ENCODE measurements at places on chromosomes 12 and 14. TPM values are rescaled to one million over a fixed set of nuclear protein-coding genes. Genes with fewer than 3 reads are reported as not detected.

- DNase-seq, result no peak
Measured at GRCh38 chr12:132634411-132634990, 15.9 kb downstream of the P2RX2 start.

DNA sequence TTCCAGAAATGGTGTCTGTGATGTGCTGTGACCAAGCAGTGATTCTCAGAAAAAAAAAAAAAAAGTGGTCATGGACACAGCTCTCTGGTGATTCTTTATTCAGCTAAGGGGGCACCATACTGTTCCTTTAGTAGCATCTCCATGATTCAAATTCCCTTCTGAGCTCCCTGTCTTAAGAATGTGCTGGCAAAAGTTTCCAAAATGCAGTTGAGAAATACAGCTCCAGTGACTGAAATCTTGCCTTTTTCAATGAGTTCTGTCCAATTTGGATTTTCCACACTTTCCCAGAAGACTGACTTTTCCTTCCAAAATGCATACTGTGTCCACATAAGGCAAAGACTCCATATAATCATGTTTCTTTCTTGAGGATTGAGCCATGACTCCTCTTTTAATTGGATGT lies 24.3 kb upstream of the CPM start:
- no peak for DNase-seq

DNA sequence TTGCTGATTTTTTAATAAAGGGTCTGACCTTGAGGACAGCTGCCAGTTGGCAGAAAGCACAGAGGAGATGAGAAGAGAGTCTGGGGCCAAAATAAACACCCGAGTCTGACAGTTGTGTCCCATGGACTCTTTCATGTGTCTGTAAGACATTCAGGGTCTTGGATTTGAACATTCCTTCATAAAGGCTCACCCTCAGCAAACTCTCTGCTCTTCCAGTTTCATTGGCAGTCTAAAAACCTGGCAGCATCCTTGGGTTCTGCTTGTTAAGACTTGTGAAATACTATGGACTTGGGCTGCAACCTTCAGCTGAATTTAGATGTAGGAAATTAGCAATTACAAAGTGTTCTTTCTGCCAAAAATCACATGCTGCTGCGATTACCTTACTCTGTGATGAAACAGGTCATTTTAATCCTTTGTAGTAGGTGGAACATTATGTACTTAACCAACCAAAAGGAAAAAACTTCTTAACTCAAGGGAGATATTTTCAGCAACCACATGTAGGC lies 32.0 kb upstream of the LMNTD1 start:
- peak; percentile 76 for DNase-seq

GRCh38 chr12:18261273-18261672 lies at the start of gene PIK3C2G:
TSS of gene PIK3C2G (plus strand) at chr12:18261518. CDS start at chr12:18282082, 20,564 bp downstream.
- DNase-seq, result no peak

- DNase-seq, result no peak
Measured at GRCh38 chr14:32597771-32598170, 268.7 kb downstream of the AKAP6 start.

GRCh38 chr12:83388551-83388950 lies 701.8 kb downstream of the TMTC2 start:
- no peak for DNase-seq

DNA sequence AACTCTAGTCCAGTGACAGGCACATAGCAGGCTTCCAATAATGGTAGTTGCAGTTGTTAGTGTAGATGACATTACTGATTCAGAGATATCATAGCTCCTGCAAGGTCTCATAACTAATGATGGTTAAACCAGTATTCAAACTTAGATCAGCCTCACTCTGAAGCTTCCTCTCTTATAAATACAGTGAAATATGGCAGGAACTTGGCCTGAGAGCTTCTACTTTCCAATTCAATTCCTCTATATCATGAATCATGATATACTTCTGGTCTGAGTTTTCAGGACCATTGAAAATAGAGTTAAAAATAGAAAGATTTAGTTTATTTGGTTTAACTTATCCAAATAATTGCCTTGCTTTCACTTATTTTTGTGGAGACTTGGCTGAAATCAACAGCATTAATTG lies 167.5 kb upstream of the NOVA1 start:
- DNase-seq, result no peak

DNA sequence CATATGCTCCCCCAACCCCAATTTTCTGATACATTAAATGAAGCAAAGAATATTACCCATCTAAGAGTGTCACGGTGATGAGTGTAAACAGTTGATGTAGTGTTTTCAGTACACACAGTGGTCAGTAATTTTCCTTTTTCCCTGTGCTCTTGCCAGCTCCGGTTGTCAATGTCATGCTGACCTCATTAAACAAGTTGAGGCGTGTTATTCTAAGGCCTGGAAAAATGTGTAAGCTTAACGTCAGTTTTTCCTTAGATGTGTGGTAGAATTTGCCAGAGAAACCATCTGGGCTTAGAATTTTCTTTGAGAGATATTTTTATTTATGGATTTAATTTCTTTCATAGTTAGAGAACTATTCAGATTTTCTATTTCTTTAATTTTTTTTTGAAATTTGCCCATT lies 11.7 kb upstream of the SERPINA6 start:
- no peak for DNase-seq

GRCh38 chr14:63735720-63736119 lies 7.9 kb upstream of the SGPP1 start:
- no peak for DNase-seq

GRCh38 chr12:106287364-106287763 lies 15.2 kb upstream of the TCP11L2 start:
- DNase-seq, result no peak

DNA sequence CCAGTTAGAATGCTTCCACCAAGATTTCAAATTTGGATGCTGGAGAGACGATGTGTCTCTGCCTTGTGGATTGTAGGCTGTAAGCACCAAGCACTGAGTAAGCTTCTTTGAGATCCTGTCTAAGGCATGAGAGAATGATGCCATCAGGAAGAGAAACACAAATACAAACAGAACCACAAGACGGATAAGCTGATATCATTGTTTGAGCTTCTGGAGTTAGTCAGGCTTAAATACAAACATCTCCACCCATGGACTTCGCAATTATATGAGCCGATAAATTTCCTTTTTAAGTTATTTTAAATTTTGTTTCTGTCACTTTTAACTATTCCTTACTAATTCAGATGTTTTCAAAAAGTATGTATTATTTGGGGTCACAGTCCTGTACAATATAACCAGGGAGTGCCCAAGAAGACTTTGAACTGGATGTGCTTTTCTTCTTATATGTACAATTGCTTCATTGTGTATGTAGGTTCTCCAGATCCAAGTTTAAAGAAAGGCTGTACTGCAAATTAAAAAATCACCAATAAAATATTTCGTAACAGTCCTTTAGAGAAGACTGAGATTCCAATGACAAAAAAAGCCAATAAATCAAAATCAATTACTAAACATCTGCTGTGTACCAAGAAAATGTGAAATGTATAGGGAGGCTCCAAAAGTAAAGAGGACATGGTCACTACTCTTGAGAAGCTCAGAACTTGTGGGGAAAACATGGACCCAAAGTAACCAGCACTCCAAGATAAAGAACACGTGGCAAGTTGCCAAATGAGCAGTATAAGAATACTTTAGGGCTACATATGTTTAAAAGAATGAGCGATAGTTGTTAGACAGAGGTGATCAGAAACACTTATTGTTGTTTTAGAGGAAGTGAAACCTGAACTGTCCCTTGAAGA lies 274.1 kb downstream of the ADAMTS20 start:
- DNase-seq, result no peak

DNA sequence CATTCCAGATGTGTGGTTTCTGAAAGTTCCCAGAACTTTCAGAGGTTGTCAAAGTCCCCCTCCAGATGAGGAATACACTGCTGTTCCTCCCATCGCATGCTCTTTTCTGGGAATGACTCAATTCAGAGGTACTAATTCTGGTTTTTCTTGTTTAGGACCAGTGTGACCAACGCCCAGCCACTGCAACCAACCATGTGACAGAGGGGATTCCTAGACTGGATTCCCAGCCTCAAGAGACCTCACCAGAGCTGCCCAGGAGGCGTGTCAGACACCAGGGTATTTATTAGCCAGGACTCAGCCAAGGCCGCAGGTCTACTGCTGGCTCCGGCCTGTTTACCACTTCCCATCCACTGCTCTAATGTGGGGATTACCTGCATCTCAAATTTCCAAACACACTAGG lies 24.2 kb downstream of the TRAFD1 start:
- no peak for DNase-seq

DNA sequence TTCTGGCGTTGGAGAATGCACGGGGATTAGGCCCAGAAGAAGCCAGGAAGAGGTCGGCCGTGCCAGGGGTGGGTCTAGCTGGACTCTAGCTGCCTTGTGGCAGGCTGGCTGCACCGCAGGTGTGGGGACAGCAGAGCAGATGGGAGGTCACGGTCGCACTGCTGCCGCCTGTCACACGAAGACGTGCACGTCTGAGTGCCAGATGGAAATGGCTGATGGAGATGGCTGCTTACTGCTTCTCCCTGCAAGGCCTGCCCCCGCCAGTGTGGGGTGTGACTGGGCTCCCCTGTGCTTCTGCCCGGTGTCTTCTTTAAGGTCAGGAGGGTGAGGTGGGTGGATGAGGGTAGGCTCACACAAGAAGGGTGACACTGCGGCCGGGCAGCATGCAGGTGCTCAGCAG lies 79.0 kb downstream of the MOK start:
- DNase-seq, result no peak

DNA sequence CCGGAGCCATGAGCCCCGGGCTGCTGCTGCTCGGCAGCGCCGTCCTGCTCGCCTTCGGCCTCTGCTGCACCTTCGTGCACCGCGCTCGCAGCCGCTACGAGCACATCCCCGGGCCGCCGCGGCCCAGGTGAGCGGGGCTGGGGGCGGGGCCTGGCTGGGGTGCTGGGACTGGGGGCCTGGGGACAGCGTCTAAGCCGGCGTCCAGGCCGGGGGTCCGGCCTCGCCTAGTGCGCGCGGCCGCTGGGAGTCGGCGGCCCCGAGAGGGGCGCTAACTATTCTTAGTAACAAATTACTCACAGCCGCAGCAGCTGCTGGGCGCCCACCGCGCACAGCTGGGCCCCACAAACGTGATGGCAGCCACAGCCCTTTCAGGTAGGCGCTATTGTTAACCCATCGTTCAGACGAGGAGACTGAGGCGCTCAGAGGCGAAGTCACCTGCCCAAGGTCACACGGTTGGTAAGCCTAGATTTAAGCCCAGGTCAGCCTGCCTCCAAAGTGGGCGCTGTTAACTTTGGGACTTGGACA lies 374 bp downstream of the CYP46A1 start:
- DNase-seq, result peak; percentile 31

DNA sequence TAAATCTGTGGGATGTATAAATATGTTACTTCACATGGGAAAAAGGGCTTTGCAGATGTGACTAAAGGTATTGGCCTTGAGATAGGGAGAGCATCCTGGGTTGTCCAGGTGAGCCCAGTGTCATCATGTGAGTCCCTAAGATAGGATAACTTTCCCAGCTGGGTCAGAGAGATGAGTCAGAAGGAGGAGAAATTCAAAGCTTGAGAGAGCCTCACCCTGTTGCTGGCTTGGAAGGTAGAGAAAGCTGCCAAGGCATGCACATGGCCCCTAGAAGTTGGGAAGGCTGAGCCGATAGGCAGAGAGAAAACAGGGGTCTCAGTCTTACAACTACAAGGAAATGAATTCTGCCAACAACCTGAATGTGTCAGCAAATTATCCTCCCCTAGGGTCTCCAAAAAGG lies 213.0 kb downstream of the ADGRD1 start:
- DNase-seq, result no peak

- DNase-seq, result peak; percentile 31
Measured at GRCh38 chr12:31323391-31324115, 2.4 kb downstream of the SINHCAF start.

GRCh38 chr12:53252349-53252916 lies 15.7 kb upstream of the ESPL1 start:
- DNase-seq, result no peak

GRCh38 chr14:58629281-58629680 lies 8.5 kb upstream of the DACT1 start:
- DNase-seq, result no peak

DNA sequence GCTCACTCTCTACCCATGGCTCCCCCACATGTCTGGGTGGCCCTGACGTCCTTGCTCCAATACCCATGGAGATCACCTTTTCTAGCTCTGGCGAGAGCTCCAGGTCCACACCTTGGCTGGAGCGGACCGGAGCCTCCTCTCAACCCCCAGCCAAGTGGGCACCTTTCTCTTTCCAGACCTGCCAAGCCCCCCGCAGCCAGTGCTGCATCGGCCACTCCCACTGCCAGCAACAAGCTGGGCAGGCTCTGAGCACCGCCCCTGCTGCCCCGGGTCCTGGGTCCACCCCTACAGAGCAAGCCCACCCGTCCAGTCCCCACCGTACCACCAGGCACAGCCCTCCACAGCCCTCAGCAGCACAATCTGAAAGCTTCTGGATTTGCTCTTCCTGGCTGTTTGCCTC lies 98.2 kb upstream of the C14orf180 start:
- DNase-seq, result no peak

DNA sequence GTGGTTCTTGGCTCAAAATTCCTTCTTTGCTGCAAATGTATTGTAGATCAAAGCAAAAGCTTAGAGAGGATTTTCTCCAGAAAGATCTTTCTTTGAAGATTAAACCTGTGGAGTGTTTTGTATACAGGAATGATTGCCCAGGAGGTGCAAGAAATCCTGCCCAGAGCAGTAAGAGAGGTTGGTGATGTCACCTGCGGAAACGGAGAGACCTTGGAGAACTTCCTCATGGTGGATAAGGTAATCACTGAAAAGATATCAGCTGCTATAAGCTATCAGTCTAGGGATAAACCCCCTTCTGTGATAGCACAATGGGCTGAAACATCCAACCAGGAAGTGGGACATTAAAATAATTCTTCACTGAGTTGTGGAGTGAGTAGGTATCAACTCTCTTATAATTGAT lies 85.7 kb downstream of the MYRFL start:
- DNase-seq, result no peak

- peak; percentile 64 for DNase-seq
Measured at GRCh38 chr14:39102265-39102968, 618 bp downstream of the SEC23A start.

- peak; percentile 66 for DNase-seq
Measured at GRCh38 chr14:59132796-59133494, 55.5 kb upstream of the DAAM1 start.

DNA sequence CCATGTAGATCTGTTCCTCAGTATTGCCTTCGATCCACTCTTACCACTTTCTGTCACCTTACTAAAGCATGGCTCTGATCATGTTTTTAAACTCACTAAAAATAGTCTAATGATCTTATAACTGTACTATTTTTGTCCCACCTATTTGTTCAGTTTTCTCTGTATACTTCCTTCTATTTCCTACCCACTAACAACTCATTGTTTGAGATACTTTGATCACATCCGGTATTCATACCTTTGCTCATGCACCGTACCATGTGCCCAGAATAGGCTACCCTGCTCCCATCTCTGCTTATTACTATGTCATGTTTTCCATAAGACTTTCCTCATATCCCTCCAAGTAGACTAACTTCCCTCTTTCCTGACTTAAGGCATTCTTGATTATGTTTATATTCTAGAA lies 128.6 kb downstream of the MED13L start:
- DNase-seq, result no peak

GRCh38 chr12:112843287-112843686 lies 51.7 kb downstream of the RPH3A start:
- DNase-seq, result peak; percentile 51

- DNase-seq, result no peak
Measured at GRCh38 chr12:130026608-130027176, 122.9 kb upstream of the TMEM132D start.

GRCh38 chr12:109739747-109740693 lies 26.4 kb downstream of the FAM222A start:
- no peak for DNase-seq

The PSME1 gene
- polyA plus RNA-seq, result 106 TPM

The TAS2R19 gene
- 1.1 TPM for polyA plus RNA-seq

The ADAM20 gene
- polyA plus RNA-seq, result 0.11 TPM

The KCNH3 gene
- polyA plus RNA-seq, result 1.2 TPM

The PSMC6 gene
- polyA plus RNA-seq, result 134 TPM

The GPR135 gene
- polyA plus RNA-seq, result 3.0 TPM

The OVCH1 gene
- polyA plus RNA-seq, result 0.18 TPM

The ACVRL1 gene
- 50.7 TPM for polyA plus RNA-seq

The NTN4 gene
- polyA plus RNA-seq, result 54.3 TPM

The ADAMTS20 gene
- not detected for polyA plus RNA-seq
